ENCODE measurements at places on chromosomes 2 and 18. TPM values are rescaled to one million over a fixed set of nuclear protein-coding genes. Genes with fewer than 3 reads are reported as not detected.
A peak's percentile ranks its signal among the peaks of the same experiment; 100 is the strongest.

- no peak for DNase-seq
Measured at GRCh38 chr2:42756966-42757513, 6.9 kb downstream of the OXER1 start.

- DNase-seq, result peak; percentile 92
Measured at GRCh38 chr2:79935771-79936657, 368.5 kb downstream of the LRRTM1 start.

GRCh38 chr2:99611034-99611433 lies 121.2 kb upstream of the REV1 start:
- DNase-seq, result no peak

GRCh38 chr2:203891474-203891873 lies 23.9 kb downstream of the CTLA4 start:
- DNase-seq, result no peak

GRCh38 chr2:152701198-152701597 lies 16.1 kb downstream of the PRPF40A start:
- no peak for DNase-seq

DNA sequence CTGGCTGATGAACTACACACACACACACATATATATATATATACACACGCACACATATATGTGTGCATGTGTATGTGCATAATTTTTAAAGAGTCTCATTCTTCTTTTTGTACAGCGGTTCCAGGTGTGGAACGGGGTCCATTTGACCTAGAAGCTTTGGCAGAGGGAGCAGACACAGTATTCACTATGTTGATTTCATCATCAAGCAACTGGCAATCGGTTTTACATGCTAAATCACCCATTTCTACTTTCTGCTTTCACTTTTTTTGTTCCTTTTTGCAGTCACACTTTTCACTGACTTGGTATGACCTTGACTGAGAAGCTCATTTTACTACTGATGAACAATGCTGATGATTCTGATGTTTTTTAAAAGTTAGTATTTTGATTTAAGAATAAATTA lies 63.0 kb upstream of the PGAP1 start:
- no peak for DNase-seq

GRCh38 chr2:5495586-5495985 lies 196.6 kb upstream of the SOX11 start:
- DNase-seq, result no peak

DNA sequence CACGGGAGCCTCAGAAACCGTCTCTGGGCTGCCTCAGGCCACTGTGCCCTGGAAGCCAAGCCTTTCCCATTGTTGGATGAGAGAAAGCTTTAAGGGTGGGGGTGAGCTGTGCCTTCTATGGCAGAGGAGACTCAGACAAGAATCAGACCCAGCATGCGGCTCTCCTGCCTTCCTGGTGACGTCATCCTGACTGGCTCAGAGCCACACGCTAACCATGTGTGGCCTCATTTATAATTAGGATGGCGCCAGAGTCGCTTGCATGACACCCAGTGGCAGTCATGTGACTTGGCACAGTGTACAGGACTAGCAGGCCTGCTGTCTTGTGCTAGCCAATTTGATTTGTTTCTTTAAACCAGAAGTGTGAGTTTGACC lies 99.1 kb downstream of the SH3BP4 start:
- no peak for DNase-seq

DNA sequence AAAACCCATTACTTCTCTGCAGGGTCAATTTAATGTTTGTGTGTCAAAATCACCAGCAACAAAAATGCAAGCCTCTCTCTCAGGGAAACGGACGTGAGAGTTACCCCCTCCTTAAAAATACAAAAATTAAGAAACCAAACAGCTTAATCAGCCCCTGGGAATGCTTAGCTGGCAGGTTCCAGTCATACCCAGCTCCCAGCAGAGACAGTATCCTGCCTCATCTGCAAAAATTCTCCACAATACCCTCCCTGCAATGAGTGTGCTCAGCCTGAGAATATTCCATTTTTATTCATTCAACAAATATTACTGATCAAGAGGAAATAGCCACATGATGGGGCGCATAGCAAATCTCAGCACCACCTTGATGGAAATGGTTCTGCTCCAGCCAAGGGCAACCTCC lies 36.3 kb downstream of the ST8SIA5 start:
- no peak for DNase-seq

DNA sequence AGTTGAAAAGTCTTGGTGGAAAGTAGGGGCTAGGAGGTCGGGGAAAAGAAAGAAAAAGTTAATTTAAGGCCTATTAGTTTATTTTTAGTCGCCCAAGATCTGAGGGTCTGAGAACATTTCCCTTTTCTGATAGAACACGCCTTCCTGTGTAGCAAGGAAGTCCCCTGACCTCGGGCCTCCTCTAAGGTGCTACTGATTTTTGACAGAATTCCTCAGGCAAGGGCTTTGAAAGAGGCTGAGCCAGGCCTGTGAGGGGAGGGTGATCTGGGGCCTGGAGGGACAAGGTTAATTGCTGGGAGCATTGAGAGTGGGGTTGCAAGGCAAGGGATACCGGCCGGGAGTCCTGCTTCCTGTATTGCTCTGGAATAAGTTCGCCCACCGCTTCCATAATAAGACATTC lies 131.4 kb upstream of the MYCN start:
- peak; percentile 20 for DNase-seq

- DNase-seq, result peak; percentile 75
Measured at GRCh38 chr2:212752730-212753351, 214.2 kb upstream of the ERBB4 start.

DNA sequence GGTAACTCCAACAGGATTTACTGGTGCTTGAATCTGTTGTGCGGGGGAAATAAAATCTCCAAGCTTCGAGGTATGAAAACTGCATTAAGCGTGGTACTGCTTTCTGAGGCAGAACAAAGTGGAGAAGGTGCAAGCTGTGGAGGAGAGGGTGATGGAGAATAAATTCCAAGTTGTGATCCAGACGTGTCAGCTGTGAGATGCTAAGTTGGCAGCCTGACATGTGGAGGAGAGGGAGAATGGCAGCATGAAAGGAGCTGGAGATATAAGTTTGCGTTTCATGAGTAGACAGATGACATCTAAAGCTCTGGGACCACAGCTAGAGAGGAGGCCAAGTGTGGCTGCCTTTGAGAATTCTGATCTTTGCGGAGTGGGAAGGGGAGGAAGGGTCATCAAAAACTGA lies 411.8 kb downstream of the FBXO15 start:
- DNase-seq, result no peak

Gene OSGEPL1
- polyA plus RNA-seq, result 19.6 TPM

Gene LRP2
- polyA plus RNA-seq, result 0.49 TPM

Gene MARCO
- polyA plus RNA-seq, result not detected

Gene ACTG2
- 6.3 TPM for polyA plus RNA-seq

Gene C2orf15
- 6.4 TPM for polyA plus RNA-seq

Gene GPAT2
- 1.4 TPM for polyA plus RNA-seq
